ENCODE measurements at places on chromosomes 7 and 10. TPM values are rescaled to one million over a fixed set of nuclear protein-coding genes. Genes with fewer than 3 reads are reported as not detected.

The ELN gene
- 210 TPM for total RNA-seq

The PALD1 gene
- total RNA-seq, result 15.7 TPM

- H3K27me3 ChIP-seq, result no peaks in the 10 kb centered on the region
- DNase-seq, result no peak
- no peak overlapping the region for H3K27ac ChIP-seq
- no peak overlapping the region for H3K4me3 ChIP-seq
- no peaks in the 10 kb centered on the region for H3K36me3 ChIP-seq
Observed at GRCh38 chr10:23702977-23703414, 264.1 kb downstream of the OTUD1 start.

GRCh38 chr10:102299873-102300272 is 54.5 kb downstream of the GBF1 start:
- DNase-seq, result no peak
- no peak overlapping the region for H3K27ac ChIP-seq
- no peaks in the 10 kb centered on the region for H3K4me1 ChIP-seq
- H3K27me3 ChIP-seq, result no peaks in the 10 kb centered on the region
- H3K36me3 ChIP-seq, result no peaks in the 10 kb centered on the region

DNA sequence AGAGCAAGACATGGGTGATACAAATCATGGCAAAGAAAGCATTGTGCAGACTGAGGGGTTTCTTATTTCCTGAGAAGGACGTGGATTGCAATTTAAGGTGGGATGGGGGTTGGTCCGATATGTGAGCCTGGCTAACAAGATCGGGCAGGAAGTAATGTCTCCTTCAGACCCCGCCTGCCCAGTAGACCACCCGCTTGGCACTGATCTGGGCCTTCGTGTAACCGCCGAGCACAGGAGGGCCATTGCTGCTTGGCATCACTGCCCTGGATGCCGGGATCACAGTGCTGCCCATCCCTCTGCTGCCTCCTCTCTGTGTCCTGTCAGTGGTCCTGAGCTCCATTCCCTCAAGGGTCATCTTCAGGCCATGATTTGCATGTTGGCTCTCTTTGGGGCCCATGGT is 214.6 kb upstream of the ZNF32 start:
- H3K4me1 ChIP-seq, result peaks cover 12% of the 10 kb centered on the region
- no peak for DNase-seq
- H3K36me3 ChIP-seq, result no peaks in the 10 kb centered on the region
- peak overlapping the region; percentile 73 for H3K27ac ChIP-seq

The MMD2 gene
- total RNA-seq, result not detected

The TACC2 gene
- 121 TPM for total RNA-seq

DNA sequence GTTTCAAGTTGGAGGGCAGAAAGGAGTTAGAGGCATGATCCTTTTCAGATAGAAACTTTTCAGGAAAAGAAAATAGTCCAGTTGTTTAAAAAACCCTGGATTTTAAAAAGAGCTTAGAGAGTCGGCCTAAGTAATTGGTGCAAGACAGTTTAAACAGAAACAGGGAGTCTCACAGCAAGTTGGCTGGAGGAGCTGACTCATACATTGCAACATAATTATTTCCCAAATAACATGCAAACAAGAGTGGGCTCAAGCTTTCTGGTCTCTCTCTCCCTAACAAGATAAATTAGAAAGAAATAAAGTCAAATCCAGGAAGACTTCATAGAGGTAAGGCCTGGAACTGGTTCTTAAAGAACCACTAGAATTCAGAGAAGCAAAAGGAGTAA is 100.3 kb upstream of the AGBL3 start:
- no peaks in the 10 kb centered on the region for H3K36me3 ChIP-seq
- no peak for DNase-seq
- peak overlapping the region; percentile 77 for H3K27ac ChIP-seq
- H3K4me1 ChIP-seq, result no peaks in the 10 kb centered on the region
- no peak overlapping the region for H3K4me3 ChIP-seq

DNA sequence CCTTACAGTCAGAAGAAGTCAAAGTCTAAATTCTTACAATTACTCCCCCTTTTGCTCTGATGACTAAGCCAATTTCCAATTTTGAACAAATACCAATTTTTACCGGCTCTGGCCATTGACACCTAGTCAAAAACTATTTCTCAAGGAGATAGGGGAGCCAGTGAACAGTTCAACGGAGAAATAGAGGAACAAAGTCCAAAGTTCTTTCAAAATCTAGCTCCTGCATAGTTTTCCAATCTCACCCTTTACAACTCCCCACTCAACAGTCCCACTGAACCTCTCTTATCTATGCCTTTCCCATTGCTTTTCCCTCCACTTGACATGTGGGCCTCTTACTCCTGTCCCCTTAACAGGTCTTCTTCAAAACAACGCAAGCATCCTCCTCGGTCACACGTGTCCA is 192.9 kb downstream of the DOCK4 start:
- H3K27ac ChIP-seq, result no peak overlapping the region
- no peaks in the 10 kb centered on the region for H3K36me3 ChIP-seq
- no peaks in the 10 kb centered on the region for H3K27me3 ChIP-seq
- H3K4me1 ChIP-seq, result no peaks in the 10 kb centered on the region

The HTR5A gene
- not detected for total RNA-seq

GRCh38 chr7:23254051-23254681 is 7.6 kb downstream of the GPNMB start:
- no peak overlapping the region for H3K27ac ChIP-seq
- no peaks in the 10 kb centered on the region for H3K4me1 ChIP-seq
- no peaks in the 10 kb centered on the region for H3K36me3 ChIP-seq
- no peaks in the 10 kb centered on the region for H3K27me3 ChIP-seq

DNA sequence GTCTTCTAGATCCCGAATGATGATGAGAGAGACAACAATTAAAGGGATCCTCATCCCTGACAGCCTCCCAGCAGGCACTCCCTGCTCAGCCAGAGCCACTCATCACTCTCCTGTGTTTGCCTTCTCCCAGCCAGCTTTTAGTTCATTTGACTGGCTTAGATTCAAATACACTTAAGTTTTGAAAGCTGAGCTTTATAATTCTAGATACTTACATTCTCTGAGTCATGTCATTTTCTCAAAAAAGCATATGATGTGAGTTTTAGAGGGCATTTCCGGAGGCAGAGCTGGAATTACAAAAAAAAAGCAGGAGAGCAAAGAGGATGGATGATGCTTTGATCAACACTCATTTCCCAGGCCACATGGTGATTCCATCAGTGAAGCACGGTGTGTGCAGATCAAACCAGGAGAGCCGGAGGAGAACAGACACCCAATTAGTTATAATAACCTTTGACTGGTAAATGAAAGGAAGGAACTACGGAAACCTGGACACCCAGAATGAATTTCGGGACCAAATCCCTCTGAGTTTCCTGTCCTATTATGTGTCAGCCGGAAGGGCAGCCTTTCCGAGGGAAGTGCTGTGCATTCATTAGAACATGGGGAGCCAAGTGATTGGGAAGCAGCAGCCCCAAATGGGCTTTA is 81.5 kb upstream of the HPS1 start:
- H3K27me3 ChIP-seq, result no peaks in the 10 kb centered on the region
- no peak for DNase-seq
- no peaks in the 10 kb centered on the region for H3K36me3 ChIP-seq
- H3K4me3 ChIP-seq, result no peak overlapping the region
- no peaks in the 10 kb centered on the region for H3K4me1 ChIP-seq
- no peak overlapping the region for H3K27ac ChIP-seq

The FEZF1 gene
- not detected for total RNA-seq

DNA sequence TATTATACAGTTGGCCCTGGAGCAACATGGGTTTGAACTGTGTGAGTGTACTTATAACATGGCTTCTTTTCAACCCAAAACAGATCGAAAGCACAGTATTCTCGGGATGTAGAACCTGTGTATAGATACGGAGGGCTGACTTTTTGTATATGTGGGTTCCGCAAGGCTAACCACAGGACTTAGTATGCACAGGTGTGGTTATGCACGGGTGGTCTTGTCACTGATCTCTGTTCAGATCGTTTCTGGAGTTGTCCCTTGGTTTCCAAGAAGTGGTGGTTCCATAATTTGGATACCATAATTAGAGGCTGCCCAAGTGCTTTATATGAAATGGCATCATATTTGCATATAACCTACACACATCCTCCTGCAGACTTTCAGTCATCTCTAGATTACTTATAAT is 10.9 kb upstream of the BHLHA15 start:
- H3K4me3 ChIP-seq, result no peak overlapping the region
- DNase-seq, result no peak
- no peaks in the 10 kb centered on the region for H3K36me3 ChIP-seq
- peaks cover 20% of the 10 kb centered on the region for H3K4me1 ChIP-seq

- no peak overlapping the region for H3K4me3 ChIP-seq
- H3K27ac ChIP-seq, result no peak overlapping the region
- H3K36me3 ChIP-seq, result no peaks in the 10 kb centered on the region
- H3K4me1 ChIP-seq, result no peaks in the 10 kb centered on the region
- DNase-seq, result no peak
- no peaks in the 10 kb centered on the region for H3K27me3 ChIP-seq
Observed at GRCh38 chr7:100053215-100053614, 3.6 kb downstream of the ZSCAN21 start.

The GOLGA7B gene
- total RNA-seq, result 0.83 TPM

The SFMBT2 gene
- total RNA-seq, result 2.6 TPM

DNA sequence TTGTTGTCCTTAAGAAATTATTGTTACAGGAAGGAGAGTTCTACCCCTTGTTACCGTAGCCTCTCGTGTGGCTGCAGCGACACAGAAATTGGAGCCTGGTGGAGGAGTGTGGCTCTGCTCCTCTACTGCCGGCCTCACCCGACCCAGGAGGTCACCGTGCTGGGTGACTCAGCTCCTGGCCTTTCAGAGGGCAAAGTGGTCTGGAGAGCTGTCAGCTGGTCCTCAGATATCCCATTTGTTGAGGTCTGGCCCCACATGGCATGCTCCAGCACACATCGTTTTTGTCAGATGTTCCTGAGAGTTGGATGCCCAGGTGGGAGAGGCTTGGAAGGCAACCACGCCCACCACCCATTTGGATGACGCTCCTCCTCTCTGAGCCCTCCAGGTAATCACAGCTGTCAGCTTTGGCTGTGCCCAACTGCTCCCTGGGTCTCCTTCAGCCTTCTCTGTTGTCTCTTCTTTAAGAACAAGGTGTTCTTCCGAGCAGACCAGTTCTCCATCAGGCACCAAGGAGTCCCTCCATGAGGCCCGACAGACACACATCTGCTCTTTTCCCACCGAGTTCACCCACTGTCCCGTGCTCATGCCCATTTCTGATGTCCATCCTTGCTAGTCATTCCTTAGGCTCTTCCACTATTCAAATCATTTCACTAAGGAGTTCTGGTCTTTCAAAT is 80.3 kb downstream of the RAMP3 start:
- no peak overlapping the region for H3K27ac ChIP-seq
- H3K4me1 ChIP-seq, result no peaks in the 10 kb centered on the region
- no peak for DNase-seq
- H3K36me3 ChIP-seq, result no peaks in the 10 kb centered on the region
- no peaks in the 10 kb centered on the region for H3K27me3 ChIP-seq
- no peak overlapping the region for H3K4me3 ChIP-seq

The VWC2 gene
- not detected for total RNA-seq

- DNase-seq, result no peak
- no peaks in the 10 kb centered on the region for H3K36me3 ChIP-seq
- no peak overlapping the region for H3K27ac ChIP-seq
- H3K4me3 ChIP-seq, result no peak overlapping the region
- no peaks in the 10 kb centered on the region for H3K27me3 ChIP-seq
- H3K4me1 ChIP-seq, result no peaks in the 10 kb centered on the region
Observed at GRCh38 chr10:103949728-103950127, 17.2 kb upstream of the SLK start.

The CFAP69 gene
- total RNA-seq, result not detected

DNA sequence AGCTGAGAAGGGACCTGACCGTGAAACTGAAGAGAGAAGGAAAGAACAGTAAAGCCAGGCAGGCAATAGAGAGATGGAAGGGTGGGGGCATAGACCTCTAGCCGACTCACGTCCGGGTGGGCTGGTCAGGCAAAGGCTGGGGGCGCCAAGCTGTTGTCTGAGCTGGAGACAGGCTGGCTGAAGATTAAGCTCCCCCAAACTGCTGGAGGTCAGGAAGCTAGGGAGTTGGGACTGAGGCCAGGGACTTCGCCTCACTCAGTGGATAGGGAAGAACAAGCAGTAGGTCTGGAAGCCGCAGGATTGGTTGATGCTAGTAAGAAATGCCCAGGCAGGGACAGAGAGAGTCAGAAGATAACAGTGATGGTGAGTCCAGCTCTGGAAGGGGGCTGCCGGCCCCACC is 5.3 kb downstream of the PITX3 start:
- no peak for DNase-seq
- H3K4me3 ChIP-seq, result no peak overlapping the region
- no peaks in the 10 kb centered on the region for H3K36me3 ChIP-seq
- H3K27me3 ChIP-seq, result peaks cover 13% of the 10 kb centered on the region
- no peak overlapping the region for H3K27ac ChIP-seq
- no peaks in the 10 kb centered on the region for H3K4me1 ChIP-seq

The CLEC5A gene
- total RNA-seq, result not detected

The C7orf33 gene
- total RNA-seq, result not detected

DNA sequence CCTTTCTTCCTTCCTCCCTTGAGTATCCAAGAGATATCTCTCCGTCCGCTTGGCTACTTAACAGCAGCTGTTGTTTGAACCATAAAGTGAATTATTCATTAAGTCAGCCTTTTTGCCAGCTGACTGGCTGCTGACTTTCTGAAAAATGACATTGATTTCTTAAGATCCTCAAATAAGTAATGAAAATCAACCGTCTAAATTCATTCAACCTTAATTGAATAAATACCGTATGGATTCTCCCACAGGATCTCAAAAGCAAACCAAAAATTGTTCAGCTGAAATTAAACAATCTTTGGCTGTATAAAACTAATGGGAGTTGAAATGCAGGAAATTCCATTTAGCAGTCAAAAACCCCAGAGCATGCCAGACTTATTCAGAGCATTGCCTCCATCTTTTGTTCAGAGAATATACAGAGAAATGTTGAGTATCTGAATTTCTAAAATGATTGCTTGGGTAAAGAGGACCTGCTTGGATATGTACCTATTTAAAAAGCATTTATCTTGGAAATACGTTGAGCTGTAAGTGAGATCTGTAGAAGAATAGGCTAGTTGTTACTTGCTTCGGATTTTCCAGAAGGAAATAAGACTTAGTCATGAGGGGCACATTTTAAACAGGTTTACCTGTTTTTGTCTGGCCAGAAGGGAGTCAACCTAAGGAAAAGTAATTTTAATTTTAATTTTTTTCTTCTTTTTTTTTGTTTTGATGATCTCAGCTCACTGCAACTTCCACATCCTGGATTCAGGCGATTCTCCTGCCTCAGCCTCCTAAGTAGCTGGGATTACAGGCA is 136.2 kb downstream of the PLXDC2 start:
- no peaks in the 10 kb centered on the region for H3K4me1 ChIP-seq
- H3K27me3 ChIP-seq, result no peaks in the 10 kb centered on the region
- no peak overlapping the region for H3K27ac ChIP-seq
- no peak for DNase-seq
- H3K36me3 ChIP-seq, result no peaks in the 10 kb centered on the region
- no peak overlapping the region for H3K4me3 ChIP-seq

All from Peyer's patch (tissue), 4 donors.